ENCODE measurements at places on chromosomes 12 and 14.

GRCh38 chr12:75917083-75917482, 114.5 kb downstream of the PHLDA1 start:
- no peak for DNase-seq

DNA sequence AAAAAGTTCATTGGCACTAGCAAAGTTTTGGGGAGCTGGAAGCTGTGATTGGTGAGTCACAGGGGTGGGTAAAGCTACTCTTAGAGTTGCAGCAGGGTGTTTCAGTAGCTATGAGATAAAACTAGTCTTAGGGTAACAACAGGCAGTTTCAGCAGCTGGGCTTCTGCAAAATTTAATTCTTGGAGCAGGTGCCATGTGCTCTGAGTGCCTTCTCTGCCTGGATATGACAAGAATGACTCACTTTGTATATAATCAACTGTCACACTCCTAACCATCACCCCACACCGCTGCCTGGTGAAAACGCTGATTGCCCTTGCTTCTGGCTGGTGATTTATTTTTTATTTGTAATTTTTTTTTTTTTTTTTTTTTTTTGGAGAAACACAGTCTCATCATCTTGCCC, 10.5 kb upstream of the PLBD2 start:
- no peak for DNase-seq

- DNase-seq: no peak
Observed at GRCh38 chr14:76376878-76377734, 1.2 kb downstream of the ESRRB start.

DNA sequence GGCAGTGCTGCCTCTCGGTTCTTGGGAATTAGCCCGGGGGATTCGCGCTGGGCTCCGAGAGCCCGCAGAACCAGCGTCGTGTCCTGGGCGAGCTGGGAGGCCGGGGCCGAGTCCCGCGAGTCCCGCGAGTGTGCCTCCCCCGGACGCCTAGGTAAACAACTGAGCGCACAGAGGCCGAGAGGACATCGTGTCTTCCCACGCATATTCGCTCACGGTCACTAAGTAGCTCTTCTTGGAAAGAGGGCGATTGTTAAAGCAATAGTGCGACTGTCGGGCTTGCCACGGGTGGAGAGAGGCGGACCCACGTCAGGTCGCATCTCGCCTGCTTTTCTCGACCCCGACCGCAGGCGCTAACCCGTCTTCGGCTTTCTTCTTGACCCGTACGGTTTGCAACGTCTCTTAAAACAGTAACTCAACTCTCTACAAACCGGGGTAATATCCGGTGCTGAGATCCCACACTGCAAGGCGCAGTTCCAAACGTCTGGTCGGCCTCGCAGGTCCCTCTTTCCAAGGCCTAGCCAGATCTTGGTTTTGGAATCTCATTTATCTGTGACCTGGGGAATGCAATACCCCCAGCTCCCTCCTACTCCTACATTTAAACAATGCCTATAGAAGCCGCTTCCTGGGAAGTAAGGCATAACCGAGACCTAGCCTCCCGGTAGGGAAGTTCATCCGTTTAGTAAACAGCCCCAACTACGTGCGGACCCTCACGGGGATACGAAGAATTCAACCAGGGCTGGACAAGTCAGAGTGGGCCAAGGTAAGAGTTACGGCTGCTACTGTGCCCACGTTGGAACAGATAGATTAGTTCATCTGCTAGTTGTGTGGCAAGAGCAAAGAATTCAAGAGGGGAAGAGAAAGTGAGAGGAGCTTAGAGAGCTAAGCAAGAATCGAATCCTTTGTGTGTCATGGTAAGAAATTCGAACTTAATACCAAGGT, 736 bp upstream of the PHLDA1 start:
- peak; percentile 27 for DNase-seq

DNA sequence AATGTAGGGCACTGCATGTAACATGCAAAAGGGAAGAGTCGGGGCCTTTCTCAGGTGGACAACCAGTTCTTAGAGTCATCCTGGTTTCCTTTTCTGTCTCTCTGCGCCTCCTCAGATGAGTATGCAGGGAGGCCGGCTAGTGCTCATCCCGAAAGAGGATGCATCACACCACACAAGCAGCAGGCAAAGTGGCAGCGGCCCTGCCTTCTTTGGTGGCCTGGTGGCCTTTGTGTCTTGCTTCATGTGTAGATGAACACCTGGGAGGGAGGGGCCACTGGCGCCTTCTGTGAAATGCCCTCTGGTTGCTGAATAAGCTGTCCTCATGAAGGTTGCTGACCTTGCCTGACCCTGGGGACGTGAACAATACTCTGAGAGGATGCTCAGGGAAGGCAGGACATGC, 18.0 kb downstream of the SLC24A4 start:
- DNase-seq: no peak
